ENCODE measurements at places on chromosomes 2 and 18. TPM values are rescaled to one million over a fixed set of nuclear protein-coding genes. Genes with fewer than 3 reads are reported as not detected.

- no peaks in the 10 kb centered on the region for H3K27me3 ChIP-seq
- no peaks in the 10 kb centered on the region for H3K36me3 ChIP-seq
- H3K4me1 ChIP-seq = no peaks in the 10 kb centered on the region
- DNase-seq = no peak
- H3K4me3 ChIP-seq = no peak overlapping the region
Observed at GRCh38 chr2:125756431-125756830, 899.5 kb upstream of the GYPC start.

- H3K27ac ChIP-seq = peak overlapping the region; percentile 99
- DNase-seq = peak; percentile 89
- no peaks in the 10 kb centered on the region for H3K27me3 ChIP-seq
- peaks cover 53% of the 10 kb centered on the region for H3K4me1 ChIP-seq
Observed at GRCh38 chr2:43221763-43222474, 4.5 kb downstream of the ZFP36L2 start.

DNA sequence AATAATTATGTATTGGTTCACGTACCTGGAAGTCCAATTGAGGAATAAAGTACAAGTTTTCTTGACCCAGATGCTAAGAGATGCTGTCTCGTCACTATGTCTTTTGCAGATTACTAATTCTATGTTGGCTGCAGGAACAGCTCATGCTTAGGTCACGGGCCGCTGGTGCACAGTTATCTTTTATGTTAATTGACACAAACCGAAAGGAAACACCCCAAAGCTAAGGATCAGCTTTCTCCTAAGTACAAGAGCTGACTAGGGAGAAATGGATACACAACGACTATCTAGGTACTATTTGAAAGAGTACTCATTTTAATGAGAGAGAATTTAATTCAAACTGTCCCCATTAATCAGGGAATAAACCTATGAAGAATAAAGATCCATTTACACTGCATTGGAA, 217.7 kb upstream of the SLC35G4 start:
- no peak overlapping the region for H3K4me3 ChIP-seq
- H3K36me3 ChIP-seq = no peaks in the 10 kb centered on the region
- H3K27me3 ChIP-seq = no peaks in the 10 kb centered on the region
- H3K27ac ChIP-seq = no peak overlapping the region

DNA sequence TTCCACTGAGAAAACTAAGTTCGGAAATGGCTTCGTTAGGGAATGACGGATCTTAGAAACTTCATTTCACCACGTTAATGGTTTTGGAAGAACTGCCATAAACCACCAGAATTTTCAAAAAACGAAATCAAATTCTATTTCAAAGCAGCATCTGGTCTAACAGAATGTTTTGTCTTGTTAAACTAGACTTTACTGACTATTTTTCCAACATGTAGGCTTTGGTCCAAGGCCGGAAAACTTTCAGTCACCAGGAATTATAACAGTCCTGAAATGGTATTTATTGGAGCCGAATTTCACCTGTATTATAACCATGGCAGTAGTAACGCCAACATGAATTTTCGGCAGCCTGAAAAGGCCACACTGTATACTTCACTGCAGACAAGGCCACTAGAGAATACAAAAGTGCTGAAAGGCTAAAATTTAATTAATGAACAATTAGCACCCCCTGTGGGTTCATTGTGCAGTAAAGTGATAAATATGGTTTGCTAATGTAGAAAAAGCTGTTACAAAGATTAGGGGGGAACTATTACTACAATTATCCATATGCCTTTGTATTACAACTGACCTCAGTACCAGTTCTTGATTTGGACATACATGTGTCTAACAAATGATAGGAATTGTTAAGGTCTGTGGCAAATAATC, 116.4 kb downstream of the ZNF521 start:
- H3K27ac ChIP-seq = no peak overlapping the region
- no peak for DNase-seq
- H3K4me1 ChIP-seq = peaks cover 14% of the 10 kb centered on the region
- no peaks in the 10 kb centered on the region for H3K27me3 ChIP-seq
- H3K4me3 ChIP-seq = no peak overlapping the region
- no peaks in the 10 kb centered on the region for H3K36me3 ChIP-seq

- no peaks in the 10 kb centered on the region for H3K4me1 ChIP-seq
- DNase-seq = no peak
- no peak overlapping the region for H3K4me3 ChIP-seq
- no peak overlapping the region for H3K27ac ChIP-seq
- no peaks in the 10 kb centered on the region for H3K27me3 ChIP-seq
- H3K36me3 ChIP-seq = no peaks in the 10 kb centered on the region
Observed at GRCh38 chr2:59947917-59948541, 605.4 kb downstream of the BCL11A start.

DNA sequence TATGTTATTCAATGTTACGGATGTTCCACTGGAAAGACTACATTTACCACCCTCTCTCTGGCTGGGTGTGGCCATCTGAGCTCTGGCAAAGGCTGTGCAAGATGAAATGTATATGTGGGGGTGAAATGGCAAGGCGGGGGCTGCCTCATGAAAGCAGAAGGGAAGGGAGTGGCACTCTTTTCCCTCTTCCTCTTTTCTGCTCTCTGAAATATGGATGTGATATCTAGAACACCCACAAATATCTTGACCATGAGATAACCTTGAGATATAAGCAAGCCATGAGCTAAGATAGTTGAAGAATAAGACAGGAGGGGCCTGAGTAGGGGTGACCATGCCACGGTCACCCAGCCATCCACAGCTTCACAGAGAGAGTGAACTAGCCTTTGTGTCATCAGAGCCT, 367.8 kb upstream of the ID2 start:
- no peaks in the 10 kb centered on the region for H3K27me3 ChIP-seq
- no peak overlapping the region for H3K27ac ChIP-seq
- H3K36me3 ChIP-seq = no peaks in the 10 kb centered on the region
- DNase-seq = no peak
- peaks cover 3% of the 10 kb centered on the region for H3K4me1 ChIP-seq
- H3K4me3 ChIP-seq = no peak overlapping the region

GRCh38 chr2:223590964-223591363, 11.2 kb downstream of the SCG2 start:
- DNase-seq = no peak
- no peaks in the 10 kb centered on the region for H3K4me1 ChIP-seq
- H3K4me3 ChIP-seq = no peak overlapping the region
- H3K27ac ChIP-seq = no peak overlapping the region

- no peaks in the 10 kb centered on the region for H3K27me3 ChIP-seq
- no peak for DNase-seq
- peak overlapping the region; percentile 70 for H3K27ac ChIP-seq
Observed at GRCh38 chr2:42867093-42868065, 75.0 kb upstream of the HAAO start.

DNA sequence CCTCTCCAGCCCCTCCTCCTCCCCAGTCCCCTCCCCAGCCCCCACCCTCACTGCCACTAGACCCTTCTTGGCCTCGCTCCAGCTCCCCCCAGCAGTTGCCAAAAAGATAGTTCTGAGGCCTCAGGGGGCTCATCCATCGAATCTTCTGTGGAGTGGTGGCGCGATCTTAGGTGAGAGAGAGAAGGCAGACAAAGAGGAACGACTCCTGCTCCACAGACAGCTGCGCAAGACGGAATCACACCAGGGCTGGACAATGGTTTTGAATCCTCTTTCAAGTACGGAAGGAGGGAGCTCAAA, 68.1 kb downstream of the LAMA3 start:
- no peak overlapping the region for H3K4me3 ChIP-seq
- H3K4me1 ChIP-seq = no peaks in the 10 kb centered on the region
- no peak overlapping the region for H3K27ac ChIP-seq
- no peaks in the 10 kb centered on the region for H3K27me3 ChIP-seq
- H3K36me3 ChIP-seq = no peaks in the 10 kb centered on the region
- no peak for DNase-seq

DNA sequence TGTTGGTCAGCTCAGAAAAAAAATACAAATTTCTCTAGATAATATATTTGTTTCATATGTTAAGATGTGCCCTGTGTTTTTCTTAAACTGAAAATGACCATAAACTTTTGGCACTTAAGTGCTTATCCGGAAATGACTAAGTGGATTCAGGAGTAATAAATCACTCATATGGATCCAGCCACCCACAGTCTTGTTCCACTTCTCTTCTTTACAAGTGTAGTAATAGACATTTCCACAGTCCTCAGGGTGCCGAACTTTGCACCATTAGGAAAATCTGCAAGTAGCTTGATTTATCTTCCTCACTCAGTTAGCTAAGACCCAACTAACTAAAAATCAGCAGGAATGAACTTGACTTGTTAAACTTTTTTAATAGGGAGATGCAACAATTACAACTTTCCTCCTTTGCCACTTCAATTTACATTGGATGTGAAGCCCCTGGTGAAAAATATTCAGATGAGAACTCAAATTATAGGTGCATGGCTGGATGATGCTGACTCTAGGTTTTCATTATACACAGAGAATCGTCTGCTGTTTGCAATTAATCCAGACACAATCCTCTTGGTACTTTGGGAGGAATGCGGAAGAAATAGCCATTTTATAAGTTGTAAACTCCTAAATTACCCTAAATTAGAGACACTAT, 322.5 kb downstream of the ARHGAP15 start:
- no peaks in the 10 kb centered on the region for H3K36me3 ChIP-seq
- H3K27ac ChIP-seq = no peak overlapping the region
- no peak for DNase-seq
- no peaks in the 10 kb centered on the region for H3K4me1 ChIP-seq
- no peaks in the 10 kb centered on the region for H3K27me3 ChIP-seq
- peak overlapping the region; percentile 5 for H3K4me3 ChIP-seq

DNA sequence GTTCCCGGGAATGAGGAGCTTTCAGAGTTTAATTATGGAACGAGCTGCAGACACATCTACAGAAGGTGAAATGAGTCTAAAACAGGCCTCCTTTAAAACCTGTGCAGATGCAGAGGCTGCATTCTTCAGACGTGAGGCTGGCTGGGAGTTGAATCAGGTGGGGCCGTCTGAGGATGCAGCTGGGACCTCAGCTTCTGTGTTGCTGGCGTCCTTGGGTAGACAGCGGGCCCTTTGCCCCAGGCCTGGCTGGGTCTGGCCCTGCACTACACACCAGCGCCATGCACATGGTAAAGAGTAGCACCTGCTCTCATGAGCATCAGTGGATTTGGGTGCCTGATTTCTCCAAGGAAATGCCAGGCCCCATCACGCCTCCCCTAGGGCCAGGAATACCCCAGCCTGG, 67.3 kb downstream of the TMEM18 start:
- no peak for DNase-seq
- no peak overlapping the region for H3K27ac ChIP-seq
- no peaks in the 10 kb centered on the region for H3K27me3 ChIP-seq
- H3K4me3 ChIP-seq = no peak overlapping the region

DNA sequence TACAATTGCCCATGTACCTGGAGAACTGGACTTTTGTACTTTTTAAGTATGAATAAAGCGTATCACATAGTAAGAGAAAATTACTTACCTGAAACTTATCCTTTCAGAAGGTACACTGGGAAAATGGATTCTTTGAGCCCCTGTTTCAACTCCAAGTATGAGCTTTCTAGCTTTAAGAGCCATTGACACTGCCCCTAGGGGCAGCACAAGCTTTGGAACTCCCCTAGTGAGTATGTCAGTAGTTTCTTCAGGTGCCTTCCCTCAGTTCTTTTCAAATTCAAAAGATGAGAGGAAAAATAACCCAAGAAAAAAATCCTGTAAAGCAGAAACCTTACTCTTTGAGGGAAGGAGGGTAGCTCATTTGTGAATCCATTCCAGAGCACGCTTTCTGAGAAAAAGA, 124.1 kb downstream of the MEMO1 start:
- no peak for DNase-seq
- H3K4me3 ChIP-seq = no peak overlapping the region
- no peaks in the 10 kb centered on the region for H3K27me3 ChIP-seq

IL36A gene
- not detected for total RNA-seq

GPBAR1 gene
- 2.6 TPM for total RNA-seq

WDPCP gene
- 14.6 TPM for total RNA-seq

ITGA4 gene
- 1.4 TPM for total RNA-seq

ARHGEF33 gene
- total RNA-seq = 0.86 TPM

KLF7 gene
- 13.6 TPM for total RNA-seq
